NCI-H82 (cell line): ENCODE measurements at places on chromosomes 7 and 10.

GRCh38 chr7:133829336-133829897, 297.7 kb upstream of the LRGUK start:
- DNase-seq, result no peak

DNA sequence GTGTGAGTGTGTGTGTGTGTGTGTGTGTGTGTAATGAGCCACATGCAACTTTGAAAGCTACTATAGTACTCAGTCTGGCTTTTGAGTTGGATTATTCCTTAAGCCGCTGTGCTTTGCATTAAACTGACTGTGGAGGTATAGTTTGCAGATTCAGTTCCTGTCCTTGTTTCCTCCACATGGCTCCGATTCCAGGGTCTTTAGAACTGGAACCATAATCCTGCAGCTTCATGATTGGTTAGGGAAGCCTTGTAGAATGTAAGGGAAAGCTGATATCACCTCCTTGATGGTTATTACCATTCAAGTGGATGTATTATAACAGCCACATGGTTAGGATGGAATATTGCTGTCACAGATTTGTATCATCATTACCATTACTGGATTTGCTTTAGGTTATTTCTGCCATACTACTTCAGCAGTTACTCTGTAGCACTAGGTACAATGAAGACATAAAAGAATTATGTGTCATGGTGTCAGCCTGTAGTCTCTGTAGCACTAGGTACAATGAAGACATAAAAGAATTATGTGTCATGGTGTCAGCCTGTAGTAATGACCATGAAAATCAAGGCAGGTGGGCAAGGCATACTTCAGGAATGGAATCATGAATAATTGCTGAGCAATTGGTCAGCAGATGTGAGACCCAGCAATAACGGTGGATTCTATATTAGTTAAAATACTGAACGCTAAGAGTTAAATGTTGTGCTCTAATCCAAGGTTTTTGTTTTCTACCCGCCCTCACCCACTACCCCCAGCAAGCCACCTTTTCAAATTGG, 275.1 kb upstream of the FZD1 start:
- peak; percentile 43 for DNase-seq

- no peak for DNase-seq
Observed at GRCh38 chr10:119940487-119940886, 48.0 kb downstream of the SEC23IP start.

- no peak for DNase-seq
Observed at GRCh38 chr10:131876508-131876907, 24.3 kb upstream of the PPP2R2D start.

DNA sequence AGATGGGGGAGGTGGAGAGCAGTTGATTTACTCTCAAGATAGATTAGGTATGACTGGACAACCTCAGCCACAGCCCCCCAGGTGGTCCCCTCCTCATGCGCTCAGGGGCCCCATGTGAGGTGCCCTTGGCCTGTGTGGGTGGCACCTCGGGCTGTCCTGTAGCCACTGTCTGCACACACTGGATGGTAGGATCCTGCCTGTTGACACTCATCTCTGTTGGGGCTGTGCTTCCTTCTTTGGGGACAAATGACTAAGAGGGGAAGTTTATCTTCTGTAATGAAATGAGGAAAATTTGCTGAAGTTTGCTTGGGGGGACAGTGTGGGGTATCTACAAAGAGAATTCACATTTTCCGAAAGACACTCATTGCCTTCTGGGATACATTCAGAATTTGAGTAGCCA, 53.6 kb upstream of the ANTXRL start:
- DNase-seq, result no peak

DNA sequence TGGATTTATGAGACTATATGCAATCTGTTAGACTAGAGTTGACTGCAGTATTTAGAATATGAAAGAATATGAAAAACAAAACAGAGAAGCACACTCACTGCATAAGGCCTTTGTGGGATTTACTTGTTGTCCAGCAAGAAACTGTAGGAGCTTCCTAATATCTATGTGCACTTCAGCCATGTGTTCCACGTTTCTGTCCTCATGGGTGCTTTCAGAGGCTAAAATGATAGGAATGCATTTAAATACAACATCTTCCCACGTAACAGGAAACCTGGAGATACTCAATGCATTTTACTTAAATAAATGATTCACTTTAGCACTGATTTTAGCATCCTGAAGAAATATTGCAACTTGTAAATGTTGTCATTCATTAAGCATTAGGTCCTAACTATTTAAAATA, 11.7 kb downstream of the HUS1 start:
- no peak for DNase-seq

GRCh38 chr7:17304926-17305325, 6.5 kb downstream of the AHR start:
- no peak for DNase-seq

DNA sequence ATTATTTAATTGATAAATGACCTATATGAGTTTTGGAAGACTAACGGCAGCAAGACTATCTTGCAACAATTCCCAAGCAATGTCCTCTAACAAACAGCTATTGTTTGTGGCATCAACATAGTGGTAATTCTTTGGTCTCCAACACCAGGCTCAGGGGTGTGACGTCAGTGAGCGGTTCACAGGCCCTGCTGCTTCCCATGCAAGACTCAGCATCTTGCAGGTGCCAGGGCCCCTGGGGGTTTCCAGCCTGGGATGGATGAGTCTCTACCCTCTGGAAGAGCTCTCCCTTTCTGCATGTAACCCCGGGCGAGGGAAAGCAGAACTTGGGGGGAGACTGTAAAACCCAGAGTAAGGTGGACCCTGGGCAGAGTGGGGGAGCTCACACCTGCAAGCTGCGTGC, 164.7 kb downstream of the ACTR3B start:
- DNase-seq, result no peak

GRCh38 chr7:141387521-141388217, 163.5 kb upstream of the AGK start:
- no peak for DNase-seq

GRCh38 chr7:16071246-16071857, 350.0 kb downstream of the CRPPA start:
- peak; percentile 85 for DNase-seq

GRCh38 chr10:50596897-50597296, 26.9 kb downstream of the SGMS1 start:
- no peak for DNase-seq

DNA sequence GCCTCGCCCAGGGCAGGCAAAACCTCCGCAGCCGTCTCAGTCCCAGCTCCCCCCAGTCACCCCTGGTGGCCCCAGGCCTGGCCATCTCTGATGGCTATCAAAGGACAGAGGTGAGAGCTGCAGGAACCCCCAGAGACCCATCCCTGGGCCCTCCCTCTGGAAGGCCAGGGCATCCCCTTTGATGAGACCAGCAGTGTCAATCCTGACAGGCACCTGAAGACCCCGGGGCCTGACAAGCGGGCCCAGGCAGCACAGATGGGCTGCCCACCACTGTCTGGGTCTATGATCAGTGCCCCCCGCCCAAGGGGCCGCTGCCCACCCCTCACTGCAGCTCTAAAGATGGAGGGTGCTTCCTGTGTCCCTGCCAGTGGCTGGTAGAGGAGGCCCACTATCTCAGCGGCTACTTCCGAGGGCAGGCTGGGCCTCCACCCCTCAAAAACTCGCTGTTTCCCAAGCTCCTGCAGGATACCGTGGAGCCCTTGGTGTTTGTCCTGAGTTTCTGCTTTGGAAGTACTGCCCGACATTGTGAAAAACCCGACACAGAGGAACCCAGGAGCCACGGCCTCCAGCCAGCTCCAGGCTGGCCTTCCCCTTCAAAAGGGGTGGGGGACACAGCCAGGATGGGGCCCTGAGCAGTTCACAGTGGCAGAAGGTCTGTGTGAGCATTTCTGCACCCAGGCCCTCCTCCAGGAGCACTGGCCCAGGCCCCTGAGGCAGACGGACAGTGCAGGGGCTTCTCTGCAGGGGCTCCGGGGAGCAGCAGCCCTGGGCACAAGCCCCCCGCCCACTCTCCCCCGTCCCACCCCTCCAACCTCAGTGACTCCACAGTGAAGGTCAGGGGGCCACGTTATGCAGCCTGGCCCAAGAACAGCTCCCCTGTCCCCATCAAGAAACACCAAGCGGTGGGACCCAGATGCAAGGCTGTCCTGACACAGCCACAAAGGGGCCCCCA, 99.2 kb downstream of the PDGFA start:
- no peak for DNase-seq

DNA sequence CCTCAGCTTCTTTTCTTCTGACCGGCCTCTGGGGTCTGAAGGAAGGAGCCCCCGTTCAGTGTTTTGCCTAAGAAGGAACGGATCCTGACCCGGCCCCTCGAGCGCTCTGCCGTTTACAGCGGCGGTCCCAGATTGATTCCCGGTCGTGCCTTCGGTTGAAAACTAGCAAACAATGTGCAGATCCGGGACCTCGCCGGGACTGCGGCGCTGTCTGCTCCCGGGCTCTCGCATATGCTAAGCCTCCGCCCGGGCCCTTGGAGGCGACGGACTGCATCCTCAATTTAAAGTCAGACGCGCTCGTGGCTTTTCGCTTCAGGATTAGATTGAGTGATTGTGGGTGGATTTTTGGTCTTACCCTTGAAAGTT, 559 bp downstream of the DBF4 start:
- DNase-seq, result peak; percentile 77

- no peak for DNase-seq
Observed at GRCh38 chr7:118006979-118007378, 133.7 kb upstream of the CTTNBP2 start.

DNA sequence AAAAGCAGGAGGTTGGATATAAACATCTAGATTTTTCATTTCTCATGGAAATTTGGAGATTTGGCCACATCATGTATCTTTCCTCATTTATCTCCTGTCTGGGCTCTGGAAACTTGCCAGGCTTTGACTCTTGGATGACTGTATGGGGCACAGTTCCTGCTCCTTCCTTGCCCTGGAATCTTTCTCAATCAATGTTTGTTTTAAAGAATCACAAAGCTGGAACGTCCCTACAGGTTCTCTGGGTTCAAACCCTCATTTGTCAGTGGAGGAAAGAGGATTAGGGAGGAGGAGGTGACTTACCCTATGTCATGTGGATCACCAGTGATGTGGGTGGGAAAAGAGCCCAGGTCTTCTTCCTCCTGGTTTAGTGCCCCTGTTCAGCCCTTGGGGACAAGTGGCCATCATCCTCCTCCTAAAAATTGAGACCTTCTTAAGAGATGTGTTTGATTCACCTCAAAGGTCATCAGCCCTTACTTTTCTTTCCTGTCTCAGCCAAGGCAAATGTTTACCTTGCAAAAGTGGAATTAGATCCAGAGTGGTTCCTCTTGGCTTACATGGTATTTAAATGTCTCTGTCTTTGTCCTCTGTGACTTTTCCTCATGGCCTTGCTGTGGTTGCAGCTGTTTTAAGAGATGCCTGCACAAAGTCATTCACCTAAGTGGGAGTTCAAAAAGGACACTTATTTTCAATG, 38.8 kb upstream of the PDZD8 start:
- no peak for DNase-seq

GRCh38 chr7:151626422-151627115, 106.9 kb upstream of the RHEB start:
- peak; percentile 43 for DNase-seq
